HCEC 1CT (cell line): ENCODE measurements at places on chromosomes 12 and 14.
A peak's percentile ranks its signal among the peaks of the same experiment; 100 is the strongest.

DNA sequence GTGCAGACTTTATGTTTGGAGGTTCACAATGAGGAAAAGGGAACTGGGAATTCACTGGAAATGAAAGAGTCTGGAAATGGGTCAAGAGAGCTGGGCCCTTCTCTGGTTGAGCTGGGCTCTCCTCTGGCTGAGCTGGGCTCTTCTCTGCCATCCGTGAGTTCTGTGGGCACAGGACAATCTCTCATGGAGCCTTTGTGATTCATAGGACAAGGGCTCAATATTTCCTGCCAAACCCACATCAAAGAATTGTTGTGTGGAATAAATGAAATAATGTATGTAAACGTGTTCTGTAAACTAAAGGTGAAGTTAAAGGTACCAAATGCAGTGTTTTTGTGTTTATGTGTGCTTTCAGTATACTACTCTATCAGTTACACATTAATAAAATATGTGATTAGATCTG lies 95.5 kb upstream of the OVCH1 start:
- no peak for DNase-seq

DNA sequence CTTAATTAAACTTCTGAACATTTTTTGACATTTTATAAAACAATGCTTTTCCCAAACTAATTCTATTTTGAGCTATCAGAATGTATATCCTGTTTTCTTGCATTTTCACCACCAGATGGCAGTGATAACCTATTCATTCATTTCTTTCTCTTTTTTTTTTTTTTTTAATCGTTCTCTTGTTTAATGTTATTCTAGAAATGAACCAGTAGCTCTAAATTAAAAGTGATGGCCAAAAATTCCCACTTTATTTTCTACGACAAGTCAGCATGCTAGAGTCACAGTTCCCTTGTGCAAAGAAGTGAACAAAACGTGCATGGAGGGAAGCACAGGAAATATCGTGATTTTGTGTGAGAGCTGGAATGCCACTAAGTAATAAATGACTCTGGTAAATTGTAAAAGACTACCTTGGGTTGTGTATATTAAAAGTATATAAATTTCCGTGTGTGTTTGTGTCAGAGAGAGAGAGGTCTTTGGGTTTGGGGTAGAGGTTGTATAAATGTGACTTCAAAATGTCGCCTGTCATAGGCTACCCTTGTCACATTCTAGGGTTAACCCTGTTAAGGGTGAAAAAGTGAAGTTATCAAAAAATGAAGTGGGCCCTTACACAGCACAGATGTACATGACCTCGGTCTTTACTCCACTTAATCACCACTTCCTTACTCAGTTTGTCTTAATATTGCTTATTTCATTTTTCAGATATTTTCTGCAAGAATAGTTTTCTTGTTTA lies 40.4 kb upstream of the LDHB start:
- peak; percentile 19 for DNase-seq

GRCh38 chr12:90390947-90391346 lies 564.0 kb downstream of the CCER1 start:
- no peak for DNase-seq

- DNase-seq: no peak
Measured at GRCh38 chr12:52033446-52034140, 17.6 kb upstream of the NR4A1 start.

GRCh38 chr12:121038861-121039668 lies at the start of gene OASL:
OASL (minus strand) TSS chr12:121039246; CDS start chr12:121038971, 275 bp downstream.
- peak; percentile 19 for DNase-seq

GRCh38 chr14:70320294-70320693 lies 39.2 kb downstream of the COX16 start:
- no peak for DNase-seq

DNA sequence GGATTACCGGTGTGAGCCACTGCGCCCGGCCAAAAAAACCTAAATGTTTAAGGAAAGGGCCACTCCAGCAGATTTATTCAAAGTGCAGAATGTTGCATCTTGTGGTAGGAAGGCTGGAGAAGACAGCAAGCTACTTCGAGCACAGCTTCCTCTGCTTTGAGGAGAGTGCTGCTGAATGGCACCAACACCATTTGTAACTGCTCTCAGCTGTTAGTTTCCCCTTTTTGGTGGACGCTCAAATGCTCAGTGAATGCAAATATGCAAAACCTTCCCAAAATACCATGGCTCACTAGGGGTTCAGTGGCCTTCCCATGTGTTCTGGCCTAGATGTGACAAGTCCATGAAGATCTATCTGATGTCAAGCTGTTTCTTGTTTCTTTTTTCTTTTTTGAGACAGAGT lies 2.9 kb upstream of the TDRD9 start:
- DNase-seq: no peak

DNA sequence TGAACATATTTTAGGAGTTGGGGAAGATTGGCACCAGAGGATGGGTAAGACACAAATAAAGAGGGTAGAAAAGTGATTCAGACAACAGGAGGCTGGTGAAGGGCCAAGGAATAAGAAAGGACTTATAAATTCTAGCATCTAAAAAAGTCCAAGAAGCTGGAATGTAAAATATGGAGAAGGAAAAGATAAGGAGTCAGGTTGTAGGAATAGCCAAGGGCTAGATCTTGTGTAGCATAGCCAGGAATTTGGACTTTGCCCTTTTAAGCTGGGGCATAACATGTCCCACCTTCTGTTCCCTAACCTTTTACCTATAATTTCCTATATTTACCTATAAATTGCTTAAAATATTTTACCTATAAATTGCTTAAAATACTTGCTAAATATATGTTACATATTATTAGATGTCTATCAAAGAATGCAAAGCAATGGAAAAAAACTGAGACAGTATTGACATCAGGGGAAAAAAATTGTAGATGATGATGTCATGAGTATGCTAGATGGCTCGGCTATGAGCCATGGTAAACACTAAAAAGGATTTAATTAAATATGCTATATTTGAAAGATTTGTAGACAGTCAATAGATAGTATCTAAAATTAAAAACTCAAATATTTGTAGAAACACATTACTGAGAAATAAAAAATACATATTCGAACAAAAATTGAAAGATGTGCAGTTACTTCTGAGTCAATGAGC lies 99.7 kb upstream of the PLEKHG7 start:
- no peak for DNase-seq

- DNase-seq: no peak
Measured at GRCh38 chr14:77438596-77438995, 15.3 kb upstream of the NOXRED1 start.

DNA sequence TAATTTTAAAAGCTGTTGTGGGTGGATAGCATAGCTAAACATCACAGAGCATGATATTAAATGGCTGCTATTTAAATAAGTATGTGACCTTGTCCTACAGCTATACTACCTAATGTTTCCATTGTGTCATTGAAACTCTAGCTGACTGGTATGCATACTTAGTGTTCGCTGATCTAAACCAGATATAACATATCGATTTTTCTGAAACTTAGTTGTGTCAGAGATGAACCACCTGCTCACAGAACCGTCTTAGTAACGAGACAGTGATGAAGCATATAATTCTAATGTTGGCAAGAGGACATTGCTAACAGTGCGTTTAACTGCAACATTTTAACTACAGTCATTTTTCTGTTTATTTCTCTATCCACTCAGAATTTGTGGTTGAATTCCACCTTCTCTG lies 36.1 kb upstream of the NUAK1 start:
- no peak for DNase-seq

DNA sequence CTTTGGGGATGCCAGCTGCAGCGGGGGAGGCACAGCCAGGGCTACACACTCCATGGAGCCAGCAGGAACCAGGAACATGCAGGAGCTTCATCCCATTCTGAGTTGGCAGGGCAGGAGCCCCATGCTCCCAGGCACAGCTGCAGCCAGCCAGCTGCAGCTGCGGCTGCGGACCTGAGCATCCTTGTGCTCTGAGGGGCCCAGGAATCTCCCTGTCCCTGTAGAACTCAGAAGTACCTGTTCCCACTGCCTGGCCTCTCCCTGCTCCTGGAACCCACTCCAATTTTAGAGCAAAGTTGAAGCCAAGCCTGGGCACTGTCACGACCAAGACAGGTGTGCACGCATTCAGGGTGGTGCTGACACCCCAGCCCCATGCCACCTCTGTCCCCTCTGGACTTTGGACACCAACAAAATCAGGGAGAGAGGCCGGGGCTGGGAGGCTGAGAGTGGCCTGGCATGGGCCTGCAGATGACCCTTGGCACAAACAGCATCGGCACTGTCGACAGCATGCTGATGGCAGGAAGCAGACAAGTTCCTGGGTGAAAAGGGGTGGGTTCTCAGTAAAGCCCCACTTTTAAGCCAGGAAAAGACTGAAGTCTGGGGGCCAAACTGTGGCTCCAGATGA lies 257.3 kb upstream of the LRFN5 start:
- DNase-seq: no peak

GRCh38 chr14:20375471-20375870 lies 32.0 kb downstream of the PARP2 start:
- DNase-seq: no peak

DNA sequence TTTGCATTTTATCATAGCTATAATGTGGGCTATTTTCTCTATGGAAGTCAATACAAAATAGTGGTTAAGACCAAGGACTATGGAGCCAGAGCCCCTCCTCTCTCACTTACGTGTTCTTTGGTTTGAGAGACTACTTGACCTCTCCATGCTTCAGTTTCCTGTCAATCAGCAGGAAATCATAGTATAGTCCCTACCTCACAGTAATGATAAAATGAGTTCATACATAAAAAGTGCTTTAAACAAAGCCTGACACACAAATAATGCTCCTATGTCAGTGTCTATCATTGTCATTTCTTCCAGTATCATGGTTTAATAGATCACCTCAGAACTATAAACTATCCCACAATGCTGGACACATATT lies 90.4 kb downstream of the MED13L start:
- DNase-seq: no peak

DNA sequence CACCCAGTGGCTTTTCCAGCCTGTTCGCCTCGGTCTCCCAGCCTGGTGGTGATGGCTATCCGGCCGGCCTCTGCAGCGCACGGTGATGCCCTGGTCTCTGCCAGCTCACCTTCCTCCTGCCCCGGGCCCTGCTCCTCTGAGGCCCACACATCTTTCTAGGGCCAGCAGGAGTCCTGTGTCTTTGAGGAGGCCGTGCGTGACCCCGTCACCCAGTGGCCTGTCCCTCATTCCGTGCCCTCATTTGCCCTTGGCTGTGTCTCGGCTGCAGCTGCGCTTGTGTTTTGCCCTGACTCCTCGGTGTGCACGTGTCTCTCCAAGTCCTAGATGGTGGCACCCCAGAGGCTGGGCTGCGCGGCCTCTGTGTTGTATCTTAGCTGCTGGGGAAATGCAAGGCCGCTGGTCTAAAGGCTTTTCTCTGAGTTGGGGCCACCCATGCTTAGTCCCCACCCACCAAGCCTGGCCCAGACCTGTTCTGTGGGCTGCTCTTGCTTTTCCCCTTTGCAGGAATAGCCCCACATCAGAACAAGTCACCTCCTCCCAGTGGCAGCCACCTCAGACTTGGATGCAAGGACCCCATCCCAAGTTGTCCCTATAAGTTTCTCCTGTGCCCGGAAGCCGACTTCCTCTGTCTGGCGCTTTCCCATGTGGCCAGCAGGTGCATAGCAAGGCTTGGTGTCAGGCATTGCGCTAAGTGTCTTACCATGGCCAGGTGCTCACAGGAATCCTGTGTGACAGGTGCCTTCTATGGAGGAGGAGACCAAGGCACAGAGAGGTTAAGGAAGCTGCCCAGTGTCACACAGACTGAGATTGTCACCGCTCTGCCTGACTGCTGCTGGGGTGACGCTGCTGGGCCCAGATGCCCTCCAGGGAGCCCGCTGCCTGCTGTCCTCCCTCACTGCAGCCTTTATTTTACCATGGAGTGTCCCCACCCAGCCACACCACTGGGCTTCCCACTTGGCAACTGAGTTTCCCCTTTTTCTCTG lies 64.5 kb downstream of the TSPAN9 start:
- DNase-seq: no peak

DNA sequence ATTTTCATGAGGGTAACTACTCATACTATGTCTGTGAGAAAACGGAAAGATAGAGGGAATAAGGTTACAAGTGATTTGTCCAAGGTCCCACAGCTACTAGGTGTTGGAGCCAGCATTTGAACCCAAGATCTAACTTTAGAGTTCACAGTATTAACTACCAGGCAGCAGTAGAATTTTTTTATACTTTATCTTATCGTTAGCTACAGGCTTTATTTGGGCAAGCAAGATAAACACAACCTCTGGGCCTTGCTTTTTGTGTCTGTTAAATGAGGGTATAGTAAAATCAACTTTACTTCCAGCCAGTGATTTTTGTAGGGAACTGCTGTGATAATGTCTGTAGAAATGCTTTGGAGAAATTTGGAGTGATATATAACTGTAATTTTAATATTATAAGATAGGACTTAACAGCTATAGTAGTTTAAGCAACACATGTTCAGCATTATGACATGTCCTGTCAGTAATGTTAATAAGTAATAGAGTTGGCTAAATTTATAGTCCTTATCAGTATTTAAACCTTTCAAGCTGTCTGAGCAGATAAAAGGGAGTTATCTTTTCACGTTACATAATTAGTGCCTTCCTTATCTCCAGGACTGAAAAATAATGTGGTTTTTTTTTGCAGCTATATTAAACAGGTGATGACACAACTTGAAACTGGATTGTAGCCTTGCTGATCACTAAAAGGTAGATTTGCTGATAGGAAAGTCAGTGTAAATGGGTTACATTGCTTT lies 12.8 kb downstream of the LEMD3 start:
- DNase-seq: no peak

DNA sequence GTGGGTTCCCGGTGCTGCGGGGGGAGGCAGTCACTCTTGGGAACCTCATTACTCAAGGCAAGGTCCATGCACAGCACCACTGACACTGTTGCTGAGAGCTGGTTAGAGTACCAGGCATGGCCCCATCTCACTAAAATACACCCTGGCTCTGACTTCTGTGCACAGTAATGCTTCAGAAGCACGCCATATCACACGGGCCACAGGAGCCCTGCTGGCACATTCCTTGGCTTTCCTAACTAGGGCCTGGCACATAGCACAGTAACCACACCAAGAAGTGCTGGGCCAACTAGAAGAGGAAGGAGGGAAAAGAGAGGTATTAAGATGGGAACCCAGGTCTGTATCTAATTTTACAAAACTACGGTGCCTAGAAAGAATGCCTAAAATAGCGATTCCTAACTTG lies 13.5 kb upstream of the RAB35 start:
- DNase-seq: no peak

- DNase-seq: no peak
Measured at GRCh38 chr14:31021576-31021949, 3.9 kb upstream of the AP4S1 start.

DNA sequence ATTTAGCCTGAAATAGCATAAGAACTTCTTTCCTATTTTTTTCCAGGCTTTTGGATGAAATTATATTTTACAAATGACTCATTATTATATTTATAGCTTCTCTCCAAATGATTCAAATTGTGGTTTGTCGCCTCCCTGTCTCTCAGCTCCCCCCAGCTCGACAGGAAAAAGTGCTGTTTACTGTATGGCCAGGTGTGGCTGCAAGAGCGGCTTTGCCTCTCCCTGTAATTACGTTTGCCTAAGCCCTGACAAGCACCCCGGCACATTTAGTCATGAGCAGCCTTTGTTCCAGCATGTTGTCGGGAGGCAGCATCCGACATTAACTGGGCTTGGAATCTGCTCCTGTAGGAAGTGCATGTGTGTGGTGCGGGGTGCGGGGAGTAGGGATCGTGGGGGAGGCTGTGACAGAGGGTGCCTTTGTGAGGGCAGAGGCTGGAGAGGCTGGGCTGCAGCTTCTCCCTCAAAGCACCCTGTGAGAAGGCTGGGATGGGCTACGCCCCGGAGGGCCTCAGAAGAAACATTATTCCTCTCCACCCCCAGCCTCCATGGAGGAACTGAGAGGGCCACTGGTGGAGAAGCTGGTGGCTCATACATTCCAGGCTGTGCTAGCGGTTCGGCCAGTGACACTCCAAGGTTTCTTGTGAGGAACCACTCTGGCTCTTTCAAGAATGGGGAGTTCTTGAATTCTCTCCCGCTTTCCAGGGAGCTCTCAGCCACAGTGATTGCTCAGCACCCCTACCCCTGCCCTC lies 42.1 kb upstream of the CTDSP2 start:
- DNase-seq: peak; percentile 71
